Heart right ventricle (tissue), 16 donors: ENCODE measurements at places on chromosomes 1 and 21. TPM values are rescaled to one million over a fixed set of nuclear protein-coding genes. Genes with fewer than 3 reads are reported as not detected.

SH3D21 gene
- 1.3 TPM for total RNA-seq

CD101 gene
- 1.1 TPM for total RNA-seq

MATN1 gene
- not detected for total RNA-seq

BCAN gene
- not detected for total RNA-seq

- DNase-seq = no peak
- no peaks in the 10 kb centered on the region for H3K27me3 ChIP-seq
- H3K36me3 ChIP-seq = no peaks in the 10 kb centered on the region
- H3K4me3 ChIP-seq = no peak overlapping the region
- H3K27ac ChIP-seq = no peak overlapping the region
These were observed 22.4 kb upstream of the AHCTF1 start for GRCh38 chr1:246954126-246954525.

DNA sequence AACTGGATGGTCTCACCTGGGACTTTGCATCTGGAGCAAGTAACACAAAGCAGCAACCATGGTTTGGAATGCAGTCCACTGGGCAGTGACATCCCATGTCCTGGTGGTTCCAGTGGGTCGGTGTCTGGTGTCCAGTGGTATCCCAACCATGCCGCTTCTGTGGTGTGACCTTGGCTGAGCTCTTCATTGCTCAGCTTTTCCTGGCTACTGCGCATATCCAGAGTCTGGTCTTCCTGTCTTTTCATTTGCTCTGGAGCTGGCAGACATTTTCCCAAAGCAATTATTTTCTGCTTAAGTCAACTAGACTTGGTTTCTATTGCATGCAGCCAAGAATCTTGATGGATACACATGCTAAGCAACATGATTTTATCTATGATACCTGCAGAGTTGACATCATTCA is 28.4 kb upstream of the CD2 start:
- H3K4me1 ChIP-seq = no peaks in the 10 kb centered on the region
- H3K4me3 ChIP-seq = no peak overlapping the region
- no peak for DNase-seq
- peaks cover 5% of the 10 kb centered on the region for H3K27me3 ChIP-seq
- no peak overlapping the region for H3K27ac ChIP-seq

DNA sequence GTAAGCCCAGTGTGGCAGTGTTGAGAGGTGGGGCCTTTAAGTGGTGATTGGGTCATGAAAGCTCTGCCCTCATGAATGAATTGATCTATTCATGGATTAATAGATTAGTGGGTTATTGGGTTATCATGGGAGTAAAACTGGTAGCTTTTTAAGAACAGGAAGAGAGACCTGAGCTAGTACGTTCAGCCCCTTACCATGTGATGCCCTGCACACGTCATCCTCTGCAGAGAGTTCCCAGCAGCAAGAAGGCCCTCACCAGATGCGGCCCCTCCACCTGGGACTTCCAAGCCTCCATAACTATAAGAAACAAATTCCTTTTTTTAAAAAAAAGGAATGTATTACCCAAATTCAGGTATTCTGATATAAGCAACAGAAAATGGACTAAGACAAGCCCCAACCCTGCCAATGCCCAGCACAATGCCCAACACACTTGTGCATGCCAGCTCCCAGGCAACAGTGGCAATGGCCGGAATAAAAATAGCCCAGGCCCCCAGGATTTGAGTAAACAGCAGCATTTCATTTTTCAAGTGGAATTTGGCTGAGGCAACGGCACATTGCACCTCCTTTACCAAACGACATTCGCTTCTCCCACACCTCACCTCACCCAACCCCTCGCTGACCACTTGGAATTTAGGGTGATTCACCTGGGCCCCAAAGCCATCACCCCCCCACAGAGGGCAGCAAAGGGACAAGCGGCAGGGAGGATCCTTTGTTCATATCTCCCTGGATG is 215.9 kb downstream of the TOMM20 start:
- no peaks in the 10 kb centered on the region for H3K36me3 ChIP-seq
- no peak for DNase-seq
- peaks cover 17% of the 10 kb centered on the region for H3K4me1 ChIP-seq
- no peak overlapping the region for H3K4me3 ChIP-seq
- H3K27ac ChIP-seq = peak overlapping the region; percentile 63

DNA sequence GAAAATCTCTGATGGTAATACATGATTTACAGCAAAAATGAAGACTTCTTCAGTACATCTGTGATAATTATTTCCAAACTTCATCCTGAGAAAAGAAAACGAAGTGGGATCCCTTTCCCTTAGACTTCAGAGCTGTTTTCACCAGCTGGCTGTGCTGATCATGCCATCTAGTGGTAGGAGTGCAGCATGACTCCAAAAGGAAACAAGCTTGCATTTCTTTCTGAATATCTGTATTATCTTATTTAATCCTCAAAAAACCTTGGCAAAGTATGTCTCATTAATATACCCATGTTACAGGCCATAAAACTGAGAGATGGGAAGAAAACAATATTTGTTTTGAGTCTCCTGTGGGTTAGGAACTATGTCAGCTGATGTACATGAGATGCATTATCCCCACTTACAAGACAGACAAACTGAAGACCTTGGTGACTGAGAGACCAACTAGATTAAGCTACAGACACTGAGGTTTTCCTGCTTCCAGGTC is 9.8 kb upstream of the GJA8 start:
- H3K27me3 ChIP-seq = no peaks in the 10 kb centered on the region
- H3K36me3 ChIP-seq = no peaks in the 10 kb centered on the region
- no peak overlapping the region for H3K27ac ChIP-seq
- DNase-seq = no peak
- peaks cover 5% of the 10 kb centered on the region for H3K4me1 ChIP-seq
